ENCODE measurements at places on chromosomes 5 and 9. TPM values are rescaled to one million over a fixed set of nuclear protein-coding genes. Genes with fewer than 3 reads are reported as not detected.
A peak's percentile ranks its signal among the peaks of the same experiment; 100 is the strongest.

The SLC6A3 gene
- not detected for total RNA-seq

GRCh38 chr9:7983490-7983889 lies 183.9 kb upstream of the DMAC1 start:
- DNase-seq, result no peak

The SOX30 gene
- not detected for total RNA-seq

DNA sequence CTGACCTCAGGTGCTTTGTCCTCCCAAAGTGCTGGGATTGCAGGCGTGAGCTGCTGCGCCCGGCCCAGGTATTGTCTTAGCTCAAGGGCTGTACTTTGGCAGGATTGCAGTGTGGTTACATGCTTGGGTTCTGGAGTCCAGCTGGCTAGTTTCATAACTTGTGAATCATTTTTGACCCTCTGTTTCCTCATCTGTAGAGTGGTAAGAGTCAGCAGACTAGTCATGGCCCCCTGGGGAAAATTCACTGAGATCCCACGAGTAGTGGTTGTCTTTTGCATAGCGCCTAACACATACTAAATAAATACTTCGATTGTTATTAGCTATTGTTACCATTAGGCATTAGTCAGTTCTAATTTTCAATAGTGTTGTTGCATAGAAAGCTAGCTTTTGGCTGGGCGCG lies 14.3 kb downstream of the PTPA start:
- DNase-seq, result peak; percentile 83

- DNase-seq, result peak; percentile 2
Observed at GRCh38 chr5:147989239-147989638, 74.5 kb upstream of the SPINK5 start.

GRCh38 chr9:26913138-26913668 lies 20.6 kb upstream of the CAAP1 start:
- no peak for DNase-seq

DNA sequence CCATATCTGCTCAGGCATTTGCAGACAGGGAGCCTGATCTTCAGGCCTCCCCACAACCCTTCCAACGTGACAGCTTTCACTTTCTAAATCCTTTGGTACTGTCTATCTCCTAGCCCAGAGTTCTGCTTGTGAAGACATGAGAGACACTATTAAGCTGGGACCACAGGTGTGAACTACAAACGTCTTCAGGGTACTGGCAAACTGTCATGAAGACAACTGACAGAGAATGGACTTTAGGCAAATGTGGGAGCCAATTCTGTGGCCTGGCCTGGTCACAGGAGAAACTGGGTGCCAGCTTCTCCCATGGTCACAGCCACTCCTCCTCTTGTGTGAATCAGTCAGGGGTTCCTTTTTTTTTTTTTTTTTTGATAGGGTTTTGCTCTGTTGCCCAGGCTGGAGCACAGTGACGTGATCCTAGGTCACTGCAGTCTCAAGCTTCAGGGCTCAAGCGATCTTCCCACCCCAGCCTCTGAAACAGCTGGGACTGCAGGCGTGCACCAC lies 10.4 kb downstream of the TRIM14 start:
- no peak for DNase-seq

The NOXA1 gene
- total RNA-seq, result not detected

DNA sequence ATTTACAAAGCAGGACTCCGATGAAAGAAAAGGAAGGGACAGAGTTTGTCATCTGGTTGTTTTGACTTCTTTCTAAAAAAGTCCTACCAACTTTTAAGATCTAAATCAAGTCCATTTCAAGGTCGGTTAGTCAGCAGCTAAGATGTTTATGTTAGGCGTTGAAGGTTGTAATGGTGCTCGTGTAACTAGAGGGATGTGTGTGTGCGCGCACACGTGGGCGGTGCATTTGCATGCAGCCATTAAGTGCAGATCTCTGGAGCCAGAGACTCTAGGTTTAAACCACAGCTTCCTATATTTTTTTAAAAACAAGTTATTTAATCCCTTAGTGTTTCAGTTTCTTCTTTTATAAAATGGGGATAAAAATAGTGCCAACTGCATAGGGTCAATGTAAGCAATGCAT lies 77.0 kb upstream of the SMIM32 start:
- DNase-seq, result no peak

All from fibroblast of villous mesenchyme (primary cell).